ENCODE measurements at places on chromosomes 5 and 9.

DNA sequence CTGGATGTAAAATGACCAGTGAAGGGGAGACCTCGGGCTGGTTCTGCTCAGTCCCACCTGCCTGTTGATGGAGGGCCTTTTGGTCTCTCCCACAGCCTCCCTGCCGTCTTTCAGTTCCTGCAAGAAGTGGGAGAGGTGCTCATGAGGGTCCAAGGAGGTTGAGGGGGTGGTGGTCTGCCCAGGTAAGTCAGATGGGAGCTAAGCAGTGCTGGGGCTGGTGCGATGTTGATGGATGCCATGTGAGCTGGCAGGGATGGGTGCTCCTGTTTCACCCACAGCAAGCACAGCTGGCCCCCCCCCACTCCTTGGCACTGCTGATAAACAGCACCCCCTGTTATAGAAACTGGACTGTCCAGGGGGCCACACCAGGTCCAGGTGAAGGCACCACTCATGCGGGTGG, 145.6 kb downstream of the NSG2 start:
- DNase-seq = no peak

- no peak for DNase-seq
Measured at GRCh38 chr9:19988281-19988680, 199.4 kb upstream of the SLC24A2 start.

DNA sequence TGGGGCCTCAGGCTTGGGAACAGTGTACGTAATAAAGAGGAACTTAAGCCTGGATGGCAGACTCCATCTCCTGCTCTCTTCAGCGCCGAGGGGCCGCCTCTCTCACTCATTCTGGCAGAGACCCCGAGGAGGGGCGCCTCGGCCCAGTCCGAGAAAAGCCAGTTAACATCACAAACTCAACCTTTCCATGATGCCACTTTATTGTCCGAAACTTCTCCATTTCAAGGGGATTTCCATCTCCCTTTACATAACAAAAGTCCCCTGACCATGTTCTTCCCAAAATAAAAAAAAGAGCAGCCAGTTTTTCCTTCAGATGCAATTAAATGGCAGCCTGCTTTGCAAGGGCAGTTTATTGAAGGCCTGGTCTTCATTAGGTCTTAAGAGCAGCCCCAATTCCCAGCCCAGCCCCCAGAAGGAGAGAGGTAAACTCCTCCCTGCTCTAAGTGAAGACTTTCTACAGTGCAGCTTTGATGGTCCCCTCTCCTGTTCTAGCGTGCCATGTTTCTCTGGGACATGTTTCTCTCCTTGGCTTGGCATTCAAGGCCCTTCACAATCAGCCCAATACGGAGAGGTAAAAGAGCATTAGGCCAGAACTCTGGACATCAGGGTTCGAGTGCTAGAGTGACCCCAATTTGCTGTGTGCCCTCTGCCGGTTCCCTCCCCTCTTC, 19.5 kb upstream of the RAB14 start:
- DNase-seq = no peak

DNA sequence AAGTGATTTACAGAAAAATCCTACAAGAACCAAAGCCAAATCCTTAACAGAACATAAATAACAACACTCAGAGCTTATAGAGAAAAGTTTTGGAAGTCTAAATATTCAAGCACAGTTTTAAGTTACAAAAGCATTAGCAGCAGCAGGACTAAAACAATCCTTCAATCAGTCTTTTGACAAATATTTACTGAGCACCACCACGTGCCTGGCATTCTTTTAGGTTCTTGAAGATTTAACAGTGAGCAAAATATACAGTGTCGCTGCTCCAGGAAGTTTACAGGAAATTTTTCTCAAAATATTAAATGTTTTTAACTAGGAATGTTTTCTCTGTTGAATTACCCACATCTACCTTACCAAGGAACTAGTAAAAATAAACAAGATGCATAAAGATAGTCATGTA, 11.4 kb downstream of the EPB41L4A start:
- no peak for DNase-seq

DNA sequence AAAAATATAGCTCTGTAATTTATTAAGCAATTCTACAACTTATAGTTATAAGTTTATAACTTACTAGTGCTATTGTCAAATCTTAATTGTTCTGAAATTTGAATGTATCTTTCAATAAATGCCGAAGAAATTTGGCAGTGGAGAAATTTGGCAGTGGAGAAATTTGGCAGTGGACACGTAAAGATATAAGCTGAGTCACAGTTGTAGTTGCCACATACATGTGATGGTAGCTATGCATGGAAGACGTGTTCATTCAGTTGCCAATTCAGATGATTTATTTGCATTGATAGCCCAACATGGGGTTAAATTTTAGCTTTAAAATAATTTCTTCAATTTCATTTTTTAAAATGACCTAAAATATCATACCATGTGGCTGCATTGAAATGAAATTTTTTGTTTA, 127.8 kb upstream of the NR4A3 start:
- DNase-seq = no peak

- no peak for DNase-seq
Measured at GRCh38 chr9:130143958-130144366, 28.2 kb upstream of the NCS1 start.

DNA sequence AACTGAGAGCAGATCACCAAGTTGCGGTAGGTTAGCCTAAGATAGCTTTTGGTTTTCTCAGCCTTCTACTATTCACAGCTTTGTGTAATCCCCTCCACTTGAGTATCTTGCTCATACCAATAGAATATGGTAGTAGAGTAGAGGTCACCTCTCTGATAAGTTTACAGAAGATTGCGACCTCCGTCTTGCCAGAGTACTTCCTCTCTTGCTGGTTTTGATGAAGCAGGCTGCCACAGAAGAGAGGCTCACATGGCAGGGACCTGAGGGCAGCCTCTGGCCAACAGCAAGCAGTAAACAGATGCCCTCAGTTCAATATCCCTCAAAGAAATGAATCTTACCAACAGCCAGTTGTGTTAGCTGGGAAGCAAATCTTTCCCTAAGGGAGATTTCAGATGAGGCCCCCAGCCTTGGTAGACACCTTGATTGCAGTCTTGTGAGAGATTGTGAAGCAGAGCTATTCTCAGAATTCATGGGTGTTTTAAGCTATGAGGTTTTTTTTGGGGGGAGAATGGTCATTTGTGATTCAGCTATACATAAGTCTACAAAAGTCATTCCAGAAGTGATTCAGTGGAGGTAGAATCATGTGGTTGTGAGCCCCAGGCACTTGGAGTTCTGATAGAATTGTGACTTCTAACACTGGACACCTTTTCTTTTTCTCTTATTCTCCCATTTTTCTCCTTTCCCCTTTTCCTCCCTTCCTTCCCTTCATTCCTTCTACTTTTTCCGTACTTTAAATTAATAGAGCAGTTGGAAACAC, 22.7 kb upstream of the CDKN2B start:
- DNase-seq = no peak

- no peak for DNase-seq
Measured at GRCh38 chr5:68953231-68953874, 140.5 kb upstream of the SLC30A5 start.

DNA sequence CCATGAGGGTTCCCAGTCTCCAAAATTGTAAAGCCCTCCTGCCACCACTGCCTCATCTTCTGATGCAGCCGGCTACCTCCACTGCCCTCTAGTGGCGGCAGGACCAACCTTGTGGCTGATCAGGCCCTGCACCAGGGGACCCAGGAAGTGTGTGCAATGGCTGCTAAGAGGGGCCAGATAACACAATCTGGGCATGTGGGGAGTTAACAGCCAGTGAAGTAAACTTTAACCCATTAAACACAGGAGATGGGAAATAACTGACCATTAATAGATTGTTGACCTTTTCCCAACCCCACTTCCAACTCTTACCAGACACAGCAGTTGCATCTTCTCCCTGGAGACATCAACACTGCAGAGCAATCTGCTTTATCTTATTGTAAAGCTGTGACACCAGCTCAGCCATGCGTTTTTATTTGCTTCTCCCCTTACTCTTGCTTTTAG, 63.3 kb downstream of the FREM1 start:
- DNase-seq = peak; percentile 1

- DNase-seq = no peak
Measured at GRCh38 chr5:909086-909485, 16.4 kb downstream of the TRIP13 start.

- peak; percentile 41 for DNase-seq
Measured at GRCh38 chr5:150763023-150763769, 4.4 kb upstream of the DCTN4 start.

GRCh38 chr5:104452550-104452949, 890.0 kb upstream of the NUDT12 start:
- no peak for DNase-seq

GRCh38 chr9:115616666-115617239, 498.8 kb upstream of the TNC start:
- no peak for DNase-seq

DNA sequence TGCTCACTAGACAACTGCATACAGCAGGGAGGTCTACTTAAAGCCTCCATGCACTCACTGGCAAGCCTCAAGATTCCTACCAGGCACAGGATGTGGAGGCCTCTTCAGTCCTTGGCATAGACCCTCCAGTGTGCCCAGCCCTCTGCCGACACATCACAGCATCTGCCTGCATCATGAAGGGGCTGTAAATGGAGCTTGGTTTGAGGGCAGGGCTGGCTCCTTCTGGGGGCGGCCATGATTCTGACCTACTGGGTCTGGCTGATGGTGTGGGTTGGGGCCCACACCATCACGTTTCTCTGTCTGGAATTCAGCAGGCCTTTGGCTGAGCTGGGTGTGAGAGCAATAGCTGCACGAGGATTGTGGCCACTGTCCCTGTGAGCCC, 84.9 kb upstream of the SHB start:
- no peak for DNase-seq

GRCh38 chr9:125485471-125486151, 221.4 kb downstream of the MAPKAP1 start:
- no peak for DNase-seq

DNA sequence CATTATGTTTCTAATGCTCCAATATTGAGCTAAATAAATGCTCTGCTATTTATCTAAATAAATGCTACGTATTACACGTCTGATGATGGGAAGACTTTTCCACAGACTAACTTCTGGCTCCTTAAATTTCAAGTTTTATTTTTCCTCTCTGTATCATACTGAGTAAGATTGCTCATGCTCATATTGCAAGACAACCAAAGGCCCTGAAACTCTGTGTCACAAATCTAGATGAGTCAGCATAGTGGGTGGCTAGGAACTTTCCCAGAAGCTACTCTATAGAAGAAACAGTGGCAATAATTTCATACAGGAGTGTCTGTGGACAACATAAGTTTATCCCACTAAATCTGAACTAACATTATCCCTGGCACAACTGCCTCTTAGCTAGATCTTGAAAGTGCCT, 53.0 kb upstream of the RFX3 start:
- no peak for DNase-seq

DNA sequence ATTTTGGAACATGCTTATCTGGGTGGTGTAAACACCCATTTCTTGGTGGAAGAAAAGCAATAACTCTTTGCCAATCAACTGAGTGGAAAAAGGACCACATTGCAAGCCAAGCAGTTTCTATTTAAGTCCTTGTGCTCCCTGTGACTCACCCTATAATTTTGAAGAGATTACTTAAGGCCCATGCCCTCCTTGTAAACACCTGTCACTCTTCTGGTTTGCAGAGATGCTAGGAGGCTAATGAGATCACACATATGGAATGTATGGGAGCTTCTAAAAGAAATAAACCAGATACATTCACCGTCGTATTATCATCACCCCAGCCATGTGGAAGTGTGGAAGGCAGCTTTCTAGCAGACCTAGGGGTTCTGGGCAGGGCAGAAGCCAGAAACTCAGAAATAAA, 337.1 kb downstream of the GADD45G start:
- DNase-seq = no peak

- no peak for DNase-seq
Measured at GRCh38 chr9:76880210-76880609, 25.7 kb downstream of the PRUNE2 start.

DNA sequence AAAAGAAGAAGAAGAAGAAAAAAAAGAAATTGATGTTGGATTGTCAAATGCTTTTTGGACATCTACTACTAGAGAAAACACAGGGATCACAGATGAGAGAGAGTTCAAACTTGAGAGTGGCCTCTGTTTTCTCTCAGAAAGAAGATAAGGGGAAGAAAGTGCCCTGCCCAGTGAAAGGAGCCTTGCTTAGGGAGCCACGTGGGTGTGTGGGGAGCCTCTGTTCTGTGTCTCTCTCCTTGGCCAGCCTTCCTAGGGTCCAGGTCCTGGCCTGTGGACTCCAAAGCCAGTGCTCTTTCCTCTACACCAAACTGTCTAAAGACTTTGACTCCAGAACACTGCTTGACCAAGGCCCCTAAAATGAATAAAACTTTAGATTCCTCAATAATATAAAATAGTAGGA, 22.0 kb upstream of the COL15A1 start:
- DNase-seq = no peak

GRCh38 chr5:157993986-157994691, 135.2 kb upstream of the CLINT1 start:
- no peak for DNase-seq

DNA sequence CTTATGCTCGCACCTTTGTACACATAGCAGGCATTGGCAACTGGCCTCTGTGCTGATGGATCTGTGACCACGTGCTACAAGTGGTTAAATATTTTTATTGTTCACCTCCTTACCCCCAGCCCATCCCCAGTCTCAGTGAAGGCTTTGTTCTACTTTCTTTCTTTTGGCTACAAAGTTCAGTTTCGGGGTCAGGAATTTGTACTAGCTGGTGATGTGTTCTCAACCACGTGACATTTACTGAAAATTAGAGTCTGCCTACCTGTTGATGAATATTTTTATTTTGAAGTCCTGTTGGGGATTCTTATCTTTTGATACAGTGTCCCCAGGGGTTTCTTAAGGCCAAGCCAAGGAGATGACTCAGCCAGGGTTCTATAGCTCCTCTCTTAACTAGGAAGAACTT, 47.8 kb downstream of the C9orf57 start:
- DNase-seq = no peak

DNA sequence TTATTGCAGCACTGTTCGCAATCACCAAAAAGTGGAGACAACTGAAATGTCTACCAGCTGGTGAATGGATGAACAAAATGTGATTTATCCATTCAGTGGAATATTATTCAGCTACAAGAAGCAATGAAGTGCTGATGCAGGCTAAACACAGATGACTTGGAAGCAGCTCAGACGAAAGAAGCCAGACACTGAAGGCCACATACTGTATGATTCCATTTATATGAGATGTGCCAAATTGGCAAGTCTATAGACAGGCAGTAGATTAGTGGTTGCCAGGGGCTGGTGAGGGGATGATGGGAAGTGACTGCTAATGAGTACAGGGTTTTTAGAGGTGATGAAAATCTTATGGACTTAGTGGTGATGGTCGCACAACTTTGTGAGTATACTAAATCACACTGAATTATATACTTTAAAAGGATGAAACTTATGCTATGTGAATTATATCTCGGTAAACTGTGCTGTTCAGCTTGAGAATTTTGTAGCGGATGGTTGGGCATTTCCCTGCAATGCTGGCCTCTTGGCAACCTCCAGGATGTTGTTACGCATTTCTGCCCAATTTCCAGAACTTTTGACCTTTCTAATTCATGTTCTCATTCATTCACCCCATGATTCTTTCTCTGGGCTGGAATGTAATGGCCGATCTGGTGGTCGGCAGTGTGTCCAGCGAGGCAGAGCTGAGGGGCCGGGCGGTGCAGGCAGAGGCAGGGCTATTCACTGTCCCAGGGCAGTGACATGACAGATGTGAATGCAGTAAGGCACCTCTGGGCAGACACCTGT, 22.0 kb upstream of the WNK2 start:
- DNase-seq = no peak

- DNase-seq = no peak
Measured at GRCh38 chr5:154756009-154756867, 1.1 kb downstream of the LARP1 start.

GRCh38 chr5:178993236-178993765, 1.8 kb downstream of the GRM6 start:
- no peak for DNase-seq

Data from KG1 (cell line).